ENCODE measurements at places on chromosomes 3 and 15. TPM values are rescaled to one million over a fixed set of nuclear protein-coding genes. Genes with fewer than 3 reads are reported as not detected.

The RAB8B gene
- total RNA-seq, result 40.6 TPM

DNA sequence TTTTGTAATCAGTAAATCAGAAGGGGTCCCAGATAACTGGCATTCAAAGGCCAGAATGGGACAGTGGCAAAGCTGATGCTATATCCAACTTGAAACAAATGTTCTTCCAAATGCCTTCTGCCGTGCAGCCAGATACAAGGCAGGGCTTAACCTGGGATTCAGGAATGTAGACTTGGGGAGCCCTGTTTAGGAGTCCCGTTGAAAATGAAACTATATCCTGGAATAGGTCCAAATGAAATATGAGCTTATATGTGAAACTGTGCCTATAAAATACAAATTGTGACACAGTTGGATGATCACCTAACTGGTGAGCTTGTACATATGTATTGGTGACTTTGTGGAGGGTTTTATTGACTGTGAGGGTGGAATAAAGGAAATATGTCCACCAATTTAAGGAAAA is 28.7 kb downstream of the FRMD4B start:
- no peak for DNase-seq
- H3K36me3 ChIP-seq, result no peaks in the 10 kb centered on the region
- H3K27me3 ChIP-seq, result no peaks in the 10 kb centered on the region
- no peak overlapping the region for H3K4me3 ChIP-seq
- H3K4me1 ChIP-seq, result peaks cover 2% of the 10 kb centered on the region
- peak overlapping the region; percentile 3 for H3K27ac ChIP-seq

- no peak overlapping the region for H3K4me3 ChIP-seq
- no peaks in the 10 kb centered on the region for H3K27me3 ChIP-seq
- H3K27ac ChIP-seq, result peak overlapping the region; percentile 43
- no peaks in the 10 kb centered on the region for H3K36me3 ChIP-seq
These were observed 86.3 kb downstream of the PPM1L start for GRCh38 chr3:160842021-160843005.

- DNase-seq, result no peak
- no peaks in the 10 kb centered on the region for H3K27me3 ChIP-seq
- H3K27ac ChIP-seq, result no peak overlapping the region
These were observed 64.9 kb upstream of the LIMD1 start for GRCh38 chr3:45529697-45530096.

DNA sequence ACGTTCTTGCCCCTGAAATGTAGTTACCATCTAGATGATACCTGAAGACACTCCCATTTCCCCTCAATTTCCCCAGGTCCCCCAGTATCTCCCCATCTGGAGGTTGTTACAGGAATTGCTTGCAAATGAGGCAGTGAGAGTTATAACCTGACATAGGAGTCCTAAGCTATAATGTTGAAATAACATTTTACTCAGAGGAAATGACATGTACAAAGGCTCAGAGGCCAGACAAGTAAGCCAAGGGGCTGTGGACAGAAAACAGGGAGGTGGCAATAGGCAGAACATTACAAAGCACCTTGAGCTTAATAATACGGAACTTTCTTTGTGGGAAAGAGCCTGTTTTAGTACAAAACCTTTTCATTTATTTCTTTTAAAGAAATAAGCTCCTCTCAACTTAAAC is 171.9 kb downstream of the FRMD5 start:
- H3K27ac ChIP-seq, result no peak overlapping the region
- H3K27me3 ChIP-seq, result no peaks in the 10 kb centered on the region
- no peak for DNase-seq
- H3K36me3 ChIP-seq, result no peaks in the 10 kb centered on the region

DNA sequence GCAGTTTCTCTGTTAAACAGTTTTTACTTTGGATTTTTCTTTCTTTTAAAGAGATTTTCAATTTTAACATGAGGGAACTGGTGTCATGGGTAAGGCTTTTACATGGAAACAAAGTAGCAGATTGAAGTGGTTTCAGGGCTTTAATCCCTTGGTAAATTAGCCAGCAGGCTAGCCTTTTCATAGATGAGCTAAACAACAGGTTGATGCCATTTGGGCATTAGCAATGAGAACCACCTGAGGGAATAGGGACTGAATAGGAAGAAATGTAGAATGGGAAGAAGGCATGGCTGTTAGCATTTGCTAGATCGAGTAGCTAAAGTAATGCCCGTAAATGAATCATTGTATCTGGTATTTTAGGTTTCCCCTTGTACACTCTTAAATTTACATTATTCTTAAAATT is 165.5 kb upstream of the MLF1 start:
- no peak for DNase-seq
- H3K27me3 ChIP-seq, result no peaks in the 10 kb centered on the region
- H3K4me3 ChIP-seq, result no peak overlapping the region
- no peaks in the 10 kb centered on the region for H3K4me1 ChIP-seq

GRCh38 chr3:77467702-77468625 is 428.1 kb downstream of the ROBO2 start:
- H3K27me3 ChIP-seq, result no peaks in the 10 kb centered on the region
- DNase-seq, result no peak
- peaks cover 6% of the 10 kb centered on the region for H3K4me1 ChIP-seq
- no peak overlapping the region for H3K4me3 ChIP-seq
- H3K36me3 ChIP-seq, result no peaks in the 10 kb centered on the region

The SEC22C gene
- 46.6 TPM for total RNA-seq

- H3K27ac ChIP-seq, result peak overlapping the region; percentile 87
- no peaks in the 10 kb centered on the region for H3K27me3 ChIP-seq
- DNase-seq, result peak; percentile 84
- H3K36me3 ChIP-seq, result no peaks in the 10 kb centered on the region
- H3K4me3 ChIP-seq, result peak overlapping the region; percentile 82
- H3K4me1 ChIP-seq, result peaks cover 3% of the 10 kb centered on the region
These were observed 794 bp downstream of the LRIG1 start for GRCh38 chr3:66499881-66500575.

The GABRR3 gene
- not detected for total RNA-seq

- DNase-seq, result no peak
- H3K27ac ChIP-seq, result no peak overlapping the region
- H3K4me3 ChIP-seq, result no peak overlapping the region
- H3K4me1 ChIP-seq, result peaks cover 2% of the 10 kb centered on the region
These were observed 21.5 kb downstream of the PLD1 start for GRCh38 chr3:171788546-171789351.

DNA sequence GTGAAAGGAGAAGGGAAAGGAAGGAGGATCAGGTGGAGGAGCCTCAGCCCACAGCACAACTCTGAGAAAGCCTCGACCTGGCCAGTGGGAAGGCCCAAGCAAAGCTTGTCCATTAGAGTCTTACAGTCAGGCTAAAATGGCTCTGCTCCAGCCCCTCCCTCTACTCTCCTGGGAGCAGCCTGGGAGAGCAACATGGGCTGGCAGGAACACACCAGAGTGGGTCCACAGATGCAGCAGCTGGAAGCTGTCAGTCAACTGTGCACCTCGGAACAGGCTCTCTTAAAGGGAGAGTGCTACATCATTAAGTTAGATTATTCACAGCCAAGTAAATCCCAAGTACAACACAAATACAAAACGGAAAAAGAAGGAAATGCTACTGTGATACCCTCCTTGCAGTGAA is 98.0 kb upstream of the LIMD1 start:
- no peaks in the 10 kb centered on the region for H3K27me3 ChIP-seq
- H3K4me1 ChIP-seq, result no peaks in the 10 kb centered on the region
- H3K36me3 ChIP-seq, result peaks cover 2% of the 10 kb centered on the region
- DNase-seq, result no peak
- no peak overlapping the region for H3K4me3 ChIP-seq
- no peak overlapping the region for H3K27ac ChIP-seq

GRCh38 chr3:14289590-14290461 is 111.2 kb downstream of the LSM3 start:
- no peaks in the 10 kb centered on the region for H3K4me1 ChIP-seq
- no peaks in the 10 kb centered on the region for H3K27me3 ChIP-seq
- no peak overlapping the region for H3K27ac ChIP-seq
- H3K4me3 ChIP-seq, result no peak overlapping the region

DNA sequence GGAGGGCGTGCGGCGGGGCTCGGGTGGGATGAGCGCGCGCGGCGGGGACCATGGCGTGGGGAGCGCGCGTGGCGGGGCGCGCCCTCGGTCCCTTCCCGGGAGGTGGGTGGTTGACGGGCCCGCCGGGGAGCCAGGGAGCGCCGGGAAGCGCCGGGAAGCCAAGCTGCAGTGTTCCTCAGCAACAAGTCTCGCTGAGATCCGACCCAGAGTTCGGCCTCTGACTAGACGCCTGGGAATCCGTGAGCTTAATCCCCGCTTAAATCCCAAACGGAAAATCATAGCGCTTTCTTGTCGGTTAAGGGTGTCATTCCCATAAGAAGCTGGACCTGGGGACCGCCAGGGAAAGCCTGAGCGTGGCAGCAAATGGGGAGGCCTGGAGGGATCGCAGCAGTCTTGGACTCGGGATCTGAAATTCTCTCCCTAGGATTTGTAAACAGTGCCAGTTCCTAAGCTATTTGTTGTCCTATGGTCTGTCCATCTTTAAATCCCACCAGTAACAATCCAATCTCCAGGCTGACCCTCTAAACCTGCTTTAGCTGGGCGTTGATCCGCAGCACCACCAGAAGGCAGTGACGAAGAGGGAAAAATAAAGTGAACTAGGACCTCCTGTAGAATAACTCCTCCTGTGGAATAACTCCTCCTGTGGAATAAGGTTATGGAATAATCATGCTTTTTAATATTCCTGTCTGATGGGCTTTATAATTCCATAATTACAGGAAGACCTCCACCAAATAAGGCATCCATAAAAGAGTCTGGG is 570 bp upstream of the NEDD4 start:
- no peaks in the 10 kb centered on the region for H3K36me3 ChIP-seq
- peak overlapping the region; percentile 77 for H3K27ac ChIP-seq
- H3K4me1 ChIP-seq, result no peaks in the 10 kb centered on the region

The GP5 gene
- total RNA-seq, result 0.19 TPM

GRCh38 chr3:171680726-171681411 is 129.4 kb downstream of the PLD1 start:
- H3K4me3 ChIP-seq, result no peak overlapping the region
- H3K27me3 ChIP-seq, result no peaks in the 10 kb centered on the region
- no peak for DNase-seq
- peaks cover 2% of the 10 kb centered on the region for H3K36me3 ChIP-seq

DNA sequence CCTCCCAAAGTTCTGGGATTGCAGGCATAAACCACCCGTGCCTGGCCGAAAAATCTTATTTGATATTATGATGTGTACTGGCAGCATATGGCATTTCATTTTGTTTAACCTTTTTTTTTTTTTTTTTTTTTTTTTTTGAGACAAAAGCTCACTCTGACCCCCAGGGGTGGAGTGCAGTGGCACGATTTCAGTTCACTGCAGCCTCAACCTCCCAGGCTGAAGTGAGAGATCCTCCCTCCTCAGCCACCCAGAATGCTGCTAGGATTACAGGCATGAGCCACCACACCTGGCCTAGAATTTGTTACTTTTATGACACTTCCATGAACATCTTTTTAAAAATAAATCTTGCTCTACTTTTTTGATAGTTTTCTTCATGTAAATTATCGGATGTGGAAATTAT is 12.0 kb downstream of the TERB2 start:
- no peak overlapping the region for H3K4me3 ChIP-seq
- no peak for DNase-seq
- H3K27ac ChIP-seq, result no peak overlapping the region
- H3K4me1 ChIP-seq, result no peaks in the 10 kb centered on the region
- H3K36me3 ChIP-seq, result no peaks in the 10 kb centered on the region

- no peaks in the 10 kb centered on the region for H3K27me3 ChIP-seq
- no peaks in the 10 kb centered on the region for H3K4me1 ChIP-seq
- no peak overlapping the region for H3K4me3 ChIP-seq
These were observed 27.1 kb upstream of the C3orf49 start for GRCh38 chr3:63791974-63792373.

DNA sequence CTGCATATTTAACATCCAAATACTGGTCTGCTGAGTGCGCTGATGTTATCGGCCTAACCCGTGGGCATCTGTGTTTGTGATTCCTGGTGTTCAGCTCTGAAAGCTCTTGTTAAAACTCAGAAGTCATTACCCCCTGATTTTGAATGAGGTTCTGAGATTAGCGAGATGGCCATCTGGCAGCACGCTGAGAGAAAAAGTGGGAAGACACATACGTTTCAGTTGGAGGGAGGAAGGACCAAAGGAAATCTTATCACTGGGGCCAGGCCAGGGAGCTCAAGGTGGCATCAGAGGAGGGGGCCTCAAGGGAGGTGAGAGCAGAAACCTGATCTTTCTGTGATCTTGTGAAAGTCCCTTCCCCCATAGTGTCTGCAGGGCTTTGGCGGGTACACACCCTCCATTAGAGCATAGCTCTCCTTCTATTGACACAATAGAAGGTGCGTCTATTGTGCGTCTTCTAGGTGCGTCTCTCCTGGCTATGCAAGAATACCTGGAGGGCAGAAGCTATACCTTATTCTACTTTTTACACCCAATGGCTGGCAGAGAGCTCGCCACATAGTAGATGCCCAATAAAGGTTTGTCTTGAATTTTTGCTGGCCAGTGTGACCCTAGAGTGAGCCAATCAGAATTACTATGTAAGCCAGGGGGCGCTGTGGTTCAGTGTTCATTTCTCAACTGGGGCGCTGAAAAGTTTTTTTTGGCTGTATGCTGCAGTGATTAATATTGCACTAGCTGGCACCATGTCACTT is 182.4 kb downstream of the SHQ1 start:
- H3K36me3 ChIP-seq, result no peaks in the 10 kb centered on the region
- H3K4me3 ChIP-seq, result no peak overlapping the region
- no peaks in the 10 kb centered on the region for H3K27me3 ChIP-seq

The NAA50 gene
- total RNA-seq, result 75.7 TPM

- no peak overlapping the region for H3K4me3 ChIP-seq
- H3K27ac ChIP-seq, result no peak overlapping the region
- no peak for DNase-seq
- no peaks in the 10 kb centered on the region for H3K4me1 ChIP-seq
- no peaks in the 10 kb centered on the region for H3K27me3 ChIP-seq
These were observed 3.2 kb downstream of the MASP1 start for GRCh38 chr3:187288131-187288854.

All from aorta (tissue), 5 donors.